ENCODE measurements at places on chromosomes 7 and 10.

GRCh38 chr10:96765406-96766240, 45.3 kb upstream of the PIK3AP1 start:
- peak; percentile 73 for DNase-seq

DNA sequence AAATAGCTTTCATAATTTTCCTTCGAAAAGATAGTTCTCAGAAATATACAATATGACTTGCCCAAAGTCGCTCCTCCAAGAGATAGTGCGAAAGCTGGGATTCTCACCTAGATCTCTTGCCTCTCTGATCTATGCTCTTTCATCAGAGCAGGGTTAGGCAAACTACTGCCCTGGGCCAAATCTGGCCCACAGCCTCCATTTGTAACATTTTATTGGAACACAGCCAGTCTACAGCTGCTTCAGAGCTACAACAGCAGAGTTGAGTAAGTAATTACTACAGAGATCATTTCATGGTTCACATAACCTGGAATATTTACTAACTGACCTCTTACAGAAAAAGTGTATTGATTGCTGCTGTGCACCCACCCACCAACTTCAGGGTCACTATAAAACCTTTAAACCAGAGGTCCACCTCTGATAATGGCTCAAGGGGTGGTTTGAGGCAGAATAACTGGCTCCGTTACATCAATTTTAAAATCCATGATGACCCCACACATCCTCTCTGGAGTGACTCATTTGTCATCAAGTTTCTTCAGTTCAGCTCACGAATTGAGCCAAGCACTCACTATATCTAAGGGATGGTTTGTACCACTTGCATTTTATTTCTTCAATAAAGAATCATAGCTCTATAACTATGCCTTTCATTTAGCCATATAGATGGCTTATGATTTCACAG, 1019.0 kb downstream of the XPNPEP1 start:
- no peak for DNase-seq

DNA sequence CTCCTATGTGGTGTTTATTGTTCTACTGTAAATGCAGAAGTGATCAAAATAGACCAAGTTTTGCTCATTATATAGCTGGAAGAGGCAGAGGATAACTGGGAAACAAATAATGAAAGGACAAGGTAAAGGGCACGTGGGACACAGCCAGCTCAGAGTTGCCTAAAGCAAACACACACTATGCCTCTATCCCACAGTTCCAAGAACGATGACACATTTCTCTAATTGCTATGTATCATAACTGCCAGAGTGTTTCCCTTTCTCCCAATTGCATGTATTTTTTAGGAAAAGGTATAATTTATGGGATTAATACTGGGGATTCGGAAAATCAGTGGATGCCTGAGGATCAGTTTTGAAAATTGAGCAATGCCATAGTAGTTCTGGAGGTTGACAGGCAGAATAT, 49.0 kb downstream of the CCDC71L start:
- no peak for DNase-seq

GRCh38 chr7:64881461-64882287, 21.4 kb upstream of the ZNF273 start:
- no peak for DNase-seq

DNA sequence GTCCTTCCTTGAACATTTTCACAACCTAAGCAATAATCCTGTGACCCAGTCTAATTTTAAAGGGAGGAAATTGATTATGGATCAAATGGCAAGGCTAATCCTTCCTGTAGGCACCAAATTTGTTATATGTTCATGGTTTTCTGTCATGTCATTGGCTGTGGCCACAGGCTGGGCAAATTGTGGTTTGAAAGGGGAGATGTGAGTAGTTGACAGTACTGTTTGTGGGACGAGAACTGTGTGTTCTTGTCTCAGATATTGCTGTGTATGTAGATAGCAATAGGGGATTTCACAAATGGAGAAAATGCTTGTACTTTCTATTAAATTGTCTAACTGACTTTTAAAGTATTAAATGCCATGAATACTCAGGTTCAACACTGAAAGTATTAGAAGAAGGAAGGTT, 8.1 kb upstream of the PRKG1 start:
- no peak for DNase-seq

DNA sequence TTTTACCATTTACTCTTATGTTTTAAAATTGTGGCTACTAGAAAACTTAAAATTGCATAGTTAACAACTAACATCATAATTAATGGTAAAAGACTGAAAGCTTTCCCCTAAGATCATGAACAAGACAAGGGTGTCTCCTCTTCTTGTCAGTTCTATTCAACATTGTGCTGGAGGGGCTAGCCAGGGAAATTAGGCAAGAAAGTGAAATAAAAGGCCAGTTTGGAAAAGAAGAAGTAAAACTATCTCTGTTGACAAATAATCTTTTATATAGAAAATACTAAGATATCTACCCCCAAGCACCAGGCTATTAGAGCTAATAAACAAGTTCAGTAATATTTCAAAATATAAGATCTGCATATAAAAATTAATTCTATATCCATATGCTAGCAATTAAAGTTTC, 46.9 kb upstream of the MXI1 start:
- DNase-seq: no peak

DNA sequence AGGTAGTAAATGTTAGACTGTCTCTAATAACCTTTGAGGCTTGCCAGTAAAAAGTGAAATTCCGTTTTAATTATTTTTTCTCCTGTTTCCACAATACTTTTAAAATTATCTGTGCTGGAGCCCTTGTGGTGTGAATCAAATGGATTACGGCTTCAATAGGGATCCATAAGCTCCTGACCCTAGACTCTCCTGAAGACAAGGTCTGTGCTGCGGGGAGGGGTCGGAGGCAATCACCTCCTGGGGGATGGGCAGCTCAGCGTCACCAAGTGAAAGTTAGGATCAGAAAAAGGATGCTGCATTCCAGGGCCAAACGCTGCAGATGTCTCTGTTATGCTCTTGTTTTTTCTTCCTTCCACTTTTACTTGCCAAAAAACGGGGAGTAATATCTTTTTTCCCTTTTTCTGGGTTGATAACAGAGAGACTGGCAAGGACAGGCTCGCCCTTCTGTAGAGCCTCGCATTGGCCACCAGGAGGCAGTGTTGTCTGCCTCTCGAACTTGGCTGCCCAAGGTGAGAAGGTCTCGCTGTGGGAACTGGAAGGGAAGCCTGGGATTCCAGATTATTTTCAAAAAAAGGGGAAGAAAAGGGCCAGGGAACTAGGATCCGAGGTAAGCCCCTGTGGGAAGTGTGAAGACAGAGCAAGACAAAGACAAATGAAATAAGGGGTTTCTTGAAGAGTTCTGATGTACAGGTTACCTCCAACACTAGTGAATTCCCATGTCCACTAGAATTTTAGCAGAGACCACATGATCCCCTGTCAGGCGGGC, 621.9 kb downstream of the ACTR3B start:
- DNase-seq: no peak

DNA sequence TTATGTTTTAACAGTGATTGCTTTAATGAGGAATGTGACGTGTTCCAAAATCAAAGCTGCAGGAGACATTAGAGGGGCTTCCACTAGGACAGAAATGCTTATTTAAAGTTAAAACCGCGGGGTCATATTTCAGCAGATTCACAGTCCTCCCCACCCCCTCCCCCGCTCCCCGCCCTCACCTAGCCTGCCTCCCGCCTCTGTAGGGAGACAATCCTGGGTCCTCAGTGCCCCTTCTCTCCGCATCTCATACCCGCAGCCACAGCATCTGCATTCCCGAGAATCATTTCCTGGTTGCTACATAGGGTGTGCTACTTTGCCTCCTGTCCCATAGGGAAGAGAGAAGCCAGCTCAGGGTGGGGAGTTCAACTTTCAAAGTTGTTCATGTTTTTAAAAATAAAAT, 3.1 kb upstream of the DRGX start:
- DNase-seq: no peak

GRCh38 chr7:55286666-55287065, 78.5 kb upstream of the LANCL2 start:
- DNase-seq: no peak

DNA sequence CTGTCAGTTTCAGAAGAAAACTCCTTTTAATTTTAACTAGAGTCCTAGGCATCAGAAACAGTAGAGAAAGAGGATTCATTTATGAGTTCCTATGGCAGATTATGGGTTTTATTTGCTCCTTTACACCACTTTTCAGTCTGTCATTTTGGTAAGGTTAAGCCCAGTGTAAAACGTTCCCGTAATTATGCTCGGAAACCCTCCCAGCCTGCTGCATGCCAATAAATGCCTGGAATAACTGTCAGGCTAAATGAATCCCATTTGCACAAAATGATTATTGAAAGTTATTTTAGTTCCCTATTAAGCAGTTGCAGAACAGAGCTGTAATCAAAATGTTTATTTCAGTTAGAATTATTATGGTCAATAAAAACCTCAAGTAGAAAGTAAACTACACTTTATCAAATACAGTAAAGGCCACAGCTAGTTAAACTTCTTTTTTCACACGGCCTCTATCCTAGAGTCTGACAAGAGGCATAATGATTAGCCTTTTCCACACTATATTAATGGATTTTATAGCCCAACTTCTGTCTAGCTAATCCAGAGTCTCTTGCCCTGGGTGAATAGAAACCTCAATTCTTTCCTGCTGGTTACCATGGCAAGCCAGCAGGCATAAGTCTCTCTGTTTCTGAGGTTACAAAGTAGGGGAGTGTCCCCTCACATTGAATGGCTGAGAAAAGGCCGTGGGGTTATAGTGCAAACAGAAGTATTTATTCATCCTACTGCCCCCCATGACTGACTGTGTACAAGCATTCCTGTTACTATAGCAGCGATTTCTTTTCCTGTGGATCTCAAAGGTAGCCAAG, 80.8 kb upstream of the NPVF start:
- no peak for DNase-seq

DNA sequence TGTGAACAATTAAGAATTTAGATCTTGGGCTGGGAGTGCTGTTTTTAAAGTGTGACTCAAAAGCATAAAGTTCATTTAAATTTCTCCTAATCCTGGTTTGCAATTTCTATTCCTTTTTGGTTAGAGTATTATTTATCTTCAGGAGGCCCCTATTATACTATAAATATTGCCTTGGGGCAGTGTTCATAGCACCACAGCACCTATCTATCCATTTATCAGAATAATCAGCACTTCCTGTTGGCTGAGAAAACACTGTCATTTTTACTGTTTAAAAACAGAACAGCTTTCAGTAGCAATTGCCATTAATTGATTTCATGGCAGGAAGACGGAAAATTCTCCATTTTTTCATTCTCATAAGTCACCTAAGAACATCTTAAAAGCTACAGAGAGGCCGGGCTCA, 111.4 kb downstream of the KIAA1217 start:
- no peak for DNase-seq

- DNase-seq: no peak
These were observed 3.1 kb upstream of the TMEM26 start for GRCh38 chr10:61456095-61456789.

GRCh38 chr7:110633313-110633712, 457.6 kb upstream of the LRRN3 start:
- DNase-seq: no peak

GRCh38 chr10:131003455-131003854, 308.1 kb downstream of the TCERG1L start:
- DNase-seq: no peak

DNA sequence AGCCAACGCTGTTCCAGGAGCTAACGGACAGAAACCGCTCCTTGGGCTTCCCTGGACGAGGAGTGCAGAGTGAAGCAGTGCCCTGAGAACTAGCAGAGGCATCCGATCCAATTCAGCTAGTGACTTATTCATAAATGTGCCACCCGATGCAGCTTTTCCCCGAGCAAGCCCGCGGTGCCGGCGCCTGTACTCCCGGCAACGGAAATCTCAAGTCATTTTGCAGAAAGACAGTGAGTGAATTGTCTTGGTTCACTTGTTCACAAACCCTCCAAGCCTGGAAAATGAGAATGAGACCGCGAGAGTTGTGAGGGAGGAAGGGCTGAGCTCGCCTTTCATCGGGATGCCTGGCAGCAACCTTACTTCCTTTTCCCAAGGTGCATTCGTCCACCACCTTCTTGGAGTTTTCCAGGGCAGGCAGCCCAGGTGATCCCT, 87.5 kb downstream of the COBL start:
- DNase-seq: no peak

- DNase-seq: no peak
These were observed 178.8 kb upstream of the MKLN1 start for GRCh38 chr7:131148708-131149428.
